Osteoblast (primary cell): ENCODE measurements at places on chromosomes 2 and 18. TPM values are rescaled to one million over a fixed set of nuclear protein-coding genes. Genes with fewer than 3 reads are reported as not detected.

Gene GCG
- not detected in 2 replicates for total RNA-seq

Gene MGAT4A
- under 0.01 and 0.36 TPM in 2 replicates for total RNA-seq

Gene ASB18
- under 0.01 TPM in 1 of 2 replicates, not detected in the other for total RNA-seq

Gene SCN3A
- 0.59 and 0.72 TPM in 2 replicates for total RNA-seq

Gene DGKD
- 6.5 TPM in 2 replicates for total RNA-seq

Gene ACP1
- 80.0 and 85.7 TPM in 2 replicates for total RNA-seq

Gene IL1RN
- not detected in 2 replicates for total RNA-seq

Gene GALNT3
- total RNA-seq = 11.2 and 12.7 TPM in 2 replicates

Gene SLC19A3
- 0.29 and 0.36 TPM in 2 replicates for total RNA-seq

Gene ARHGAP28
- 23.9 and 24.2 TPM in 2 replicates for total RNA-seq

Gene CMPK2
- total RNA-seq = 2.1 and 2.2 TPM in 2 replicates

Gene NPAS2
- total RNA-seq = 8.3 and 8.7 TPM in 2 replicates

Gene NGEF
- 4.7 TPM in 1 of 2 replicates, not detected in the other for total RNA-seq

Gene SOWAHC
- 14.7 and 17.7 TPM in 2 replicates for total RNA-seq

Gene KLHL41
- 1.1 and 1.2 TPM in 2 replicates for total RNA-seq

Gene ACADL
- total RNA-seq = not detected in 2 replicates

Gene GRHL1
- total RNA-seq = 0.29 and 0.36 TPM in 2 replicates

Gene UBE2F
- 39.8 and 45.1 TPM in 2 replicates for total RNA-seq

Gene ALPG
- total RNA-seq = not detected in 2 replicates

Gene SFTPB
- not detected in 2 replicates for total RNA-seq

Gene FOXD4L1
- total RNA-seq = under 0.01 and 0.29 TPM in 2 replicates

Gene ZNF407
- total RNA-seq = 16.6 and 19.4 TPM in 2 replicates

Gene LRP1B
- total RNA-seq = under 0.01 TPM in 1 of 2 replicates, not detected in the other

Gene SOX11
- total RNA-seq = 0.59 and 0.72 TPM in 2 replicates

Gene EFEMP1
- 1,402 and 1,564 TPM in 2 replicates for total RNA-seq

Gene GALM
- total RNA-seq = 50.7 and 54.2 TPM in 2 replicates

Gene SLC23A3
- total RNA-seq = 1.4 and 1.5 TPM in 2 replicates

Gene NABP1
- 72.0 and 80.2 TPM in 2 replicates for total RNA-seq

Gene DSC2
- under 0.01 and 0.36 TPM in 2 replicates for total RNA-seq

Gene CYP20A1
- total RNA-seq = 49.5 and 51.4 TPM in 2 replicates

Gene FTCDNL1
- total RNA-seq = 4.7 and 5.0 TPM in 2 replicates

Gene UGT1A5
- total RNA-seq = not detected in 2 replicates

Gene SEMA4C
- 28.0 and 29.7 TPM in 2 replicates for total RNA-seq

Gene GBX2
- total RNA-seq = not detected in 2 replicates

Gene CCDC74B
- 5.4 and 10.9 TPM in 2 replicates for total RNA-seq

Gene PROM2
- total RNA-seq = 0.29 and 0.36 TPM in 2 replicates

Gene FEV
- not detected in 2 replicates for total RNA-seq

Gene TGOLN2
- 124 and 129 TPM in 2 replicates for total RNA-seq

Gene EN1
- total RNA-seq = 0.29 and 0.72 TPM in 2 replicates

Gene SKOR2
- not detected in 2 replicates for total RNA-seq

Gene TAF1B
- 36.5 and 41.3 TPM in 2 replicates for total RNA-seq

Gene G6PC2
- total RNA-seq = not detected in 2 replicates

Gene CHPF
- 192 and 221 TPM in 2 replicates for total RNA-seq

Gene TUBA3E
- total RNA-seq = not detected in 2 replicates

Gene RAB6C
- total RNA-seq = not detected in 2 replicates

Gene CHRND
- not detected in 2 replicates for total RNA-seq

Gene BOLL
- total RNA-seq = not detected in 2 replicates

Gene CD207
- total RNA-seq = not detected in 2 replicates

Gene DSC1
- total RNA-seq = not detected in 2 replicates

Gene ACTR3
- total RNA-seq = 251 and 315 TPM in 2 replicates

Gene POTEC
- 0.29 and 0.36 TPM in 2 replicates for total RNA-seq

Gene ELAC1
- total RNA-seq = 6.5 and 7.4 TPM in 2 replicates
